ENCODE measurements at places on chromosomes 1 and 21.

- DNase-seq, result no peak
Measured at GRCh38 chr1:242524571-242525359, at the start of gene PLD5. PLD5 (minus strand) TSS chr1:242524697.

GRCh38 chr1:6245869-6246496 is 2.0 kb downstream of the HES3 start:
- DNase-seq, result no peak

GRCh38 chr1:147225193-147225730 is at the start of gene FMO5:
FMO5 (minus strand) TSS chr1:147225339; CDS start chr1:147225029, 310 bp downstream.
- DNase-seq, result peak; percentile 37

GRCh38 chr1:201127755-201128455 is 921 bp upstream of the ASCL5 start:
- no peak for DNase-seq

GRCh38 chr1:155892796-155893195 is 18.4 kb downstream of the RIT1 start:
- DNase-seq, result no peak

GRCh38 chr1:243261390-243261789 is 5.5 kb downstream of the SDCCAG8 start:
- DNase-seq, result no peak

GRCh38 chr1:30420519-30421050 is 302.8 kb downstream of the MATN1 start:
- DNase-seq, result no peak

DNA sequence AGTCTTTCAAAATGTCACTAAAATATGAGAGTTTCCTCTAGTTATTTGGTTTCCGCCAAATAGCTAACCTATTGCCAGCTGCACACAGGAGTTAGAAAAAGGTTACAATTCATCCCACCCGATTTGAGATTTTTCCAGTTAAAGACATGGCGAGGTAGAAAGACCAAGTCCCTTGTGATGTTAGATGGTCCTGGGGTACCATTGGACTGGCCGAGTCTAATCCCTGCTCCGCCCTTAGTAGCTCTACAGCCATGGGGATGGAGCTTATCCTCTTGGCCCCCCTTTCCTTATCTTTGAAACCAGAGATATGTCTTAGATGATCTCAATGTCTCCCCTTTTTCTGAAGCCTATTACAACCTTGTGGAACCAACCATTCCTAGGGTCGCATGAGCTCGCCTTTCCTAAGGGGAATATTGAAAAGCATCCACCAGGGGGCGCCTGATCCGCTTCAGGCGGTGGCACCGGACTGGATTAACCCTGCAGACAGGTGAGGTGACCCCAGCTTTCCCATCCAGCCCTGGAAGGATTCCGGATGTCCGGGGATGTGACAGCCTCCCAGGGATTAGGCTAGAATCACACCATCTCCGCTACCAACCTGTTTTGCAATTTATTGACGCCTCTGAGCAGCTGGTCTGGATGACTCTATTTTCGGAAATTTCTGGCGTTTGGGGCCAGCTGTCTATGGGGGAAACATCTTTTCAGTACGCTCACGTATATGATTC is 68.3 kb upstream of the SIM2 start:
- no peak for DNase-seq
